ENCODE measurements at places on chromosomes 1 and 21.

DNA sequence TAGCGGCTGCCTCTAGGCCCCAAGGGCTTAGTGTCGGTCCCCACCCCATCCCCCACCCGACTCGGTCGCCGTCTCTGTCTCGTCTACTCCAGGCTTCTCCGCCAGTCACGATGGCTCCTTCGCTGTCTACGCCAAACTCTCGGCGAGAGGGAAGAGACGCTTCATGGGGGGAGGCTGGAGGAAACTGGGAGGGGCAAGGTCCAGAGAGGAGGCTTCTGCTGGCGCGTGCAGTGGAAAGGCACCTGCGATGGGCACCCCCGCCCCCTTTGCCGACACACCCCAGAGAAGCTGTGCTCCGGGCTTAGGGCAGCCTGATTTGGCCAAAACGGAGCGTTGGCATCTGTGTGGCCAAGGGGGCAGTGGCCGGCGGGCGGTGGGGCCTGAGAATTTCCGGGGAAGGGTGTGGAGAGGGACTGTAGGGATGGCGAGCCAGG is 1.2 kb upstream of the CSMD2 start:
- no peak for DNase-seq

DNA sequence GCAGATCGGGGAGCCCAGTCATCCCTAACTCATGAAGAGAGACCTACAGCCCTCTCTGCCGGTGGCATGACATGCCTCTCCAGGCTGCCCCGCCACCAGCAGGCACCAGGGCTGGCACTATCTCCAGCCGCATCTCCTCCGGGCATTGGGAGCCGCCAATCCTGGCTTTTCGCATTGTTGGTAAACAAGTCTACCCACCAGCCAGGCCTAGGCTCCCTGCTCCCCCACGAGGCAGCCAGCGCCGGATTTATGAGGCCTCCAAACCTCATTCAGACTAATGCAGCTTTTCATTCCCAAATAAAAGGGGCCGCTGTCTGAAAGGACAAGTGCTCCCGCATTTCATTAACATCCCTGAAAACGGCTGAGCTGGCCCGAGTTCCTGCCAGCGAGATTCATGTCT is 3.4 kb upstream of the GRIK3 start:
- DNase-seq = peak; percentile 76

- DNase-seq = no peak
Observed at GRCh38 chr1:206672011-206672688, 12.6 kb upstream of the MAPKAPK2 start.

GRCh38 chr1:89844241-89844807 is 23.5 kb downstream of the LRRC8D start:
- no peak for DNase-seq

GRCh38 chr1:41870076-41870562 is 48.6 kb downstream of the HIVEP3 start:
- no peak for DNase-seq

GRCh38 chr1:218521414-218522169 is 176.5 kb downstream of the TGFB2 start:
- DNase-seq = no peak

DNA sequence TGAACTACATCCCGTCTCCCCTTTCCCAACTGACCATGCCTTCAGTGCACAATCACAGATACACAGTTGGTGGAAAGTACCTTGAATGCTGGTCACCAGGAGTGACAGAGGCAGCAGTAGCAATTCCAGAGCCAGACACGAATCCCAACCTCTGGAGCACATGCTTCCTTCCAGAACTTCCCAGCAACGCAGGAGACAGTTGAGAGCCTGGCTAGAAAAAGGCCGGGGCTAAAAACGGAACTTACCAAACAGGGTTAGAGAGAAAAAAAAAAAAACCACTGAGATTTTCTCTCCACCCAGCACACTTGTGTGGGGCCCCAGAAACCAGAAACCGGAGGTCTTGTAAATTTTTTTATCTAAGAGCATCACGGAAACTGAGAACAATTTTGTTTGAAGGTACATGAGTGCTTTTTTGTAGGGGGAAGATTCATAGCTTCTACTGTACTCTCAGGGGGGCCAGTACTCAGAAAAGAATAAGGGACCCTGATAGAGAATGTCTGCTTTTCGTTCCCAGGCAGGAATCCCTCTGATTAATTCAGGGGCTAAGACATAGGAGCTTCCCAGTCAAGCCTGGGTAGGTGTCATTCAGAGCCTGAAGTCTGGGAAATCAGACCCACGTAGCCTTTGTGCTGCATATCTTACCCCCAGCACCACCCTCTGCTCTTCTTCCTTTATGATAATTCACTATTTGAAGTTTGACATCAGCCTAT is at the start of gene CD48:
TSS of gene CD48 (minus strand) at position 221 of the 710 bp plus-strand sequence. CDS start at position 162, 59 bp downstream.
- no peak for DNase-seq

- DNase-seq = no peak
Observed at GRCh38 chr21:46674430-46675007, 39.0 kb downstream of the PRMT2 start.

DNA sequence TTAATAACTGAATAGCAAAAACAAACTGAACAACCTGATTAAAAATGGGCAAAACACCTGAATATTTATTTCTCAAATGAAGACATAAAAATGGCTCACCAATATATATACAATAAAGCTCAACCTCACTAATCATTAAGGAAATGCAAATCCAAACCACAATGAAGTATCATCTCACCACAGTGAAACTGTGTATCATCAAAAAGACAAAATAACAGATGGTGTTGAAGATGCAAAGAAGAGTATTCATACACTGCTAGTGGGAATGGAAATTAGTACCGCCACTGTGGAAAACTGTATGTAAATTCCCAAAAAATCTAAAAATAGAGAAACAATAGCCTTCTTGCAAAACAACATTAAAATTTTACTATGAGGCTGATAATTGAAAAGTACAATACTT is 1660.1 kb upstream of the B3GALT2 start:
- DNase-seq = no peak

DNA sequence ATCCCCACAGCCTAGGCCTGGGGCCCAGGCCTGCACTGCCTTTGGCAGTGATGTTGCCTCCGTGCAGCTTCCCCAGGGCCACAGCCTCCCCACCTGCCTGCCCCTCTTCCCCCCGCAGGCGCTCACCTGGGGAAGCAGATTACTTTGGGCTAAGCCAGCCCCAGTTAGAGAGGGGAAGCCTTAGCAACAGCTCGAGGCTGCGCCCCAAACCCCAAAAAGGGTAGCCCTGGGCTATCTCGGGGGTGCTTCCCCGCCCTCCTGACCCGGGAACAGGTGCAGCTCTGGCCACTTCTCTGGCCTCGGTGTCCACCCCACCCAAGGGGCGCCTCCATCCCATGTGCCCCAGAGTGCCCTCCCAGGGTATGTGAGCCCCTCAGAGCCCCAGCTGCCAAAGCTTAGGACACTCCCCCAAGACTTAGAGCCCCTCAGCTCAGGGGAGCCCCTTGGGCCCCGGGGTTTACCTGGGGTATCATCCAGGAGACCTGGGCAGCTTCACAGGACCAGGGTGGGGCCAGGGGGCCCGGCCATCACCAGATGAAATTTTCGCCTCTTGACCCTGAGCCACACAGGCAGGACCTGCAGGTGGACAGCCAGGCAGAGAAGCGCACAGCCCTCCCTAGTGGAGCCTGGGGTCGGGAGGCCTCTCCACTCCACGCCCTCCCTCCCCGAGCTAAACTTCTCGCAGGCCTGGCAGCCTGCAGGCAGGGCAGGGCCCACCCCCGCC is 3.3 kb upstream of the TTC34 start:
- DNase-seq = no peak

GRCh38 chr1:76444773-76445172 is 370.2 kb downstream of the ST6GALNAC3 start:
- no peak for DNase-seq

DNA sequence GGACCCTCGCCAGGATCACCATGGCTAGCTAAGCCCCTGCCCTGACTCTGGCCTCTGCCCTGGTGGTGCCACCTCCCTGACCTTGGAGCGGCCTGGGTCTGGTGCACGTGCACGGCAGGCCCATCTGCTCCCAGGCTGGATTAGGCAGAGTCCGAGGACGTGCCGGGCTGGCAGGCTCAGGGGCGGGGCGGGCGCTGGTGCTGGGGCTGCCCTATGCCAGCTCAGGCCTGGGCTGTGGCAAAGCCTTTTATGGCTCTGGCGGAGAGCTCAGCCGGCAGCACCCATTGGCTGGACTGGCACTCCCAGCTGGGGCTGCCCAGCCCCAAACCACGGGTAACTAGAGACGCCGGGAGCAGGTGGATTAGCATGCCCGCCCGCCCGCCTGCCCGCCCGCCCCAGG is 17.1 kb upstream of the EDN2 start:
- DNase-seq = no peak

GRCh38 chr1:41476807-41477361 is 7.6 kb downstream of the EDN2 start:
- peak; percentile 39 for DNase-seq

GRCh38 chr1:50271968-50272578 is 151.2 kb downstream of the DMRTA2 start:
- DNase-seq = no peak

- no peak for DNase-seq
Observed at GRCh38 chr1:234932511-234933430, 195.9 kb downstream of the TOMM20 start.
